ENCODE measurements at places on chromosomes 4 and X.

DNA sequence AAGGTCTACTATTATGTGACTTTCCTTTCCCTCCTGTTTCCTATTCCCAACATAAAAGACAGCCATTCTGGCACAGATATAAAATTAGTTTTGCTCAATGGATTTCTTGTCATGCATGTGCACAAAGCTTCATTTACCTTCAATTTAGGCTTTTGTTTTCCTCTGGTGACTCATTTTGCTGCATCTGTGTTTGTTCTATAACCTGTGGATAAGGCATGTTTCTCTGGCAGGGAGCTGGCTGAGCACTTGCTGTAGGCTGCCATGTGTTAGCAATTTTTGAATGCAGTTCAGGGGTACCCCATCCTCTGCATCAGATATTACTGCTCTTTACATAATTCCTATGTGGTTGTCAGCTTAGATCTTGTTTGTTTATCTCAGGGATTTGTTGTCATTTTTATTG, 202.8 kb upstream of the GRID2 start:
- DNase-seq = no peak

DNA sequence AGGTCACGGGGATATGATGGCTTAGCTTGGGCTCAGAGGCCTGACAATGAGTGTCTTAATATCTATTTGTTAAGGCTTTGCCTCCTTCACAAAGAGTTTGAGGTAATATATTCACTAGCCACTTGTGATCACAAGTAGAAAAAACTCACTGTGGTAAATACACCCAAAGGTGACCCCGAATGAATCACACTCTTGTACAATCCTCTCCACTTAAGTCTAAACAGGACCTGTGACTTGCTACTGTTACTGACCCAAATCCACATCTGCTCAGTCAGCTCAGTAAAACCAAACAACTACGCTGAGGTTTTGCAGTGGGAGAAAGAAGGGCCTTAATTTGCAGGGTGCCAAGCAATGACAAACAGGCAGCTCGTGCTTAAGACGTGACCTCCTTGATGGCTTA, 223.8 kb upstream of the MAGEC2 start:
- DNase-seq = no peak

- DNase-seq = no peak
Observed at GRCh38 chrX:153739754-153740486, 15.3 kb downstream of the ABCD1 start.

GRCh38 chr4:105207386-105207785, 60.7 kb downstream of the TET2 start:
- no peak for DNase-seq

GRCh38 chr4:107432451-107432850, 287.6 kb downstream of the PAPSS1 start:
- DNase-seq = no peak

GRCh38 chrX:113726898-113727297, 857.0 kb upstream of the HTR2C start:
- DNase-seq = no peak

DNA sequence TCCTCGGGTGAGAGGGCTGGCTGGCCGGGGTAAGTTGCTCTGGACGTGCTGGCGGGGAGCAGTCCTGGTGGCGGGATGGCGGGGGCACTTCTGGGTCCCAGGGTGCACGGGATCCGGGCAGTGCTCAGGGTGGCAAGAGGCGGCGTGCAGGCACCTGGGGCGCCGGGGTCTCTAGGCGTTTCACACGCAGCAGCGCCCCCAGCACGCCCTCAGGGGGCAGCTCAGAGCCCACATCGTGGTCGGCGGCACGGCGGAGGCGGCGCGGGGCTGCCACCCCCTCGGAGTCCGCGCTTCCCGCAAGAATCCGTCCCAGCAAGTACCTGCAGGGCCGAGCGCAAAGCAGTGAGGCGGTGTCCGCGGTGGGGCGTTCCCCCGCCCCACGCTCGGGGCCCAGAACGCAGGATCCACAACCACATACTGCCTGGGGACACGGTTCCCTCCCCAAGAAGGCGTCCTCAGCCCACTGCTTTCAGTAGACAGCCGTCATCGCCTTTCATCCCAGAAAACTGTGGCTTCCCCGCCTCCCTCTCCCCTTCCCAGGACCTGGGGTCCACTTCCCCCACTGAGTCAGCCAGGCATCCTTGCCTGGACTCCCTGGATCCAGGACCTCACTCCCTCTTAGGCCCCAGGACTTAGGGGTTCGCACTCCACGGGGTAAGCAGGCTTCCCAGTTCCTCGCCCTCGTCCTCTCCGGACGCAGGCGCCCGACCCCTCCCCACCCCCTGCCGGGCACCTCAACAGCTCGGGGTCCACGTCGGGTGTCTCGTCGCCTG, 4.1 kb downstream of the PCSK1N start:
- no peak for DNase-seq

GRCh38 chr4:7466904-7467303, 32.2 kb upstream of the PSAPL1 start:
- DNase-seq = no peak

DNA sequence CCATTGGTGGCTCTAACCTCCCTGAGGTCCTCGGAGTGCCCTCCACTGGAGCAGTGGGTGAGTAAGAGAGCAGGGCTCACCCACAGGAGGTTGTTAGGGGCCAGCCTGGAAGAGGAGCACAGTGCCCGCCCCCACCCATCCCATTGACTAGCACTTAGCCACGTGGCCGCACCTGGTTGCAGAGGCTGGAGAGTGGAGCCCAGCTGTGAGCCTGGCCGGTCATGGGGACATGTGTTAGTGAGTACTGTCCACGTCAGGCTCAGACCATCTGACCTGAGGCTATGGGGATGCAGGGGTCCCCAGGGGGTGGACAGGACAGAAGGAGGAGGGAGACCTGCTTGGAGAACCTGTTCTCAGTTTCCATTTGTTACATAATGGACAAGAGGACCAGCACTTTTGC, 1.4 kb upstream of the MAN2B2 start:
- DNase-seq = no peak

GRCh38 chrX:68443155-68443868, 10.0 kb upstream of the OPHN1 start:
- no peak for DNase-seq

DNA sequence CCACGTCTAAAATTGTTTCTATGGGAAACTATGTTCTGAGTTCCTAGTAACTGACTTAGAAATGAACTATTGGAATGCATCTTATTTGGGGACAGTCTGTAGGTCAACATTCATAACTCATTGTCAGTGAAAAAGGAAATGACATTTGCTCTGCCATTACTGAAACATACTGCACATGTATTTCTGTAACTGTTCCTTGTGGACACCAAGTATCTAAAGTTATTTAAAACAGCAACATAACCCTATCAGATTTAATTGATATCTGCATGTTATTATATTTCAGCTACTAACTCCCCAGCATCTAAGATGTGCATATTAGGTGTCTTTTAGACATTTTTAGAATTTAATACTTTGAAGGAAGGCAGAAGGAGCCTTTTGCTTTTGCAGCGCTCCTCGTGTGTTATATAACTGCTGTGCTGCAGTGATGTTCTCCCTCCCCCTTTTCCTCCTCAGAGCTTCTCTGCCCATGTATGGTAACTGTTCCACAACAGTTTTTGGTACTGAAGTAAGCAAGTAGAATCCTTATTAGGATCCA, 37.2 kb upstream of the TMEM131L start:
- no peak for DNase-seq

- DNase-seq = no peak
Observed at GRCh38 chr4:115664285-115664684, 550.9 kb upstream of the NDST4 start.

- no peak for DNase-seq
Observed at GRCh38 chr4:110869862-110870572, 247.1 kb upstream of the PITX2 start.

- no peak for DNase-seq
Observed at GRCh38 chr4:48779095-48779997, 733 bp downstream of the FRYL start.

DNA sequence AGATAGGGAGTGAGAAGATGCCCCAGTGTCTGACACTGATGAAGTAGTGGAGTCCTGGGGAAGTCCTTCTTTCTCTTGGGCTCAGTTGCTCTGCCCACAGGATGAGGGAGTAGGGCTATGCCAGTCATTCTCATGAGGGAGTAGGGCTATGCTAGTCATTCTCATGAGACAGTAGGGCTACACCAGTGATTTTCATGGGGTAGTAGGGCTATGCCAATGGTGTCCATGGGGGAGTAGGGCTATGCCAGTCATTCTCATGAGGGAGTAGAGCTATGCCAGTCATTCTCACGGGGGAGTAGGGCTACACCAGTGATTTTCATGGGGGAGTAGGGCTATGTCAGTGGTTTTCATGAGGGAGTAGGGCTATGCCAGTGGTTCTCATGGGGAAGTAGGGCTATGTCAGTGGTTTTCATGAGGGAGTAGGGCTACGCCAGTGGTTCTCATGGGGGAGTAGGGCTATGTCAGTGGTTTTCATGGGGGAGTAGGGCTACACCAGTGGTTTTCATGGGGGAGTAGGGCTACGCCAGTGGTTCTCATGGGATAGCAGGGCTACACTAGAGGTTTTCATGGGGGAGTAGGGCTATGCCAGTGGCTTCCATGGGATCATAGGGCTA, 43.3 kb upstream of the SOD3 start:
- DNase-seq = no peak

- DNase-seq = no peak
Observed at GRCh38 chrX:141975839-141976238, 72.1 kb downstream of the MAGEC1 start.

DNA sequence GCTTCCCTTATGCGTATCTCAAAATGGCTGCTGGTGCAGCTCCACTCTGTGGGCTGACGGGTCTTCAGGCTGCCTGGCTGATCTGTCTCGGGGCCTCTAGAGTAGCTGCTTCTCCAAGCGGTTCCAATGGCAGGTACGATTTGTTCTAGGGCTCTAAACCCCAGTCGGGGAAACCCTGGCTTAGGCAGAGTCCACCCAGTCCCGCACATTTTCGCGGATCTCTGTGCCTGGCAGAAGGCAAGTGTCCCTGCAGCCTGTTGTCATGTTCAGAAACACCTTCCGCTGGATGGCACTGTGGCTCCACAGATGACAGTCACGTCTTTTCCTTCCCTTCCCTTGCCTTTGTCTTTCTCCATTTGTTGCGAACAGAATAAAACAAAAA, 54.4 kb downstream of the NBDY start:
- no peak for DNase-seq

- DNase-seq = no peak
Observed at GRCh38 chrX:6371353-6371752, 142.7 kb upstream of the NLGN4X start.

- DNase-seq = no peak
Observed at GRCh38 chr4:84799318-84799717, 167.2 kb downstream of the WDFY3 start.

DNA sequence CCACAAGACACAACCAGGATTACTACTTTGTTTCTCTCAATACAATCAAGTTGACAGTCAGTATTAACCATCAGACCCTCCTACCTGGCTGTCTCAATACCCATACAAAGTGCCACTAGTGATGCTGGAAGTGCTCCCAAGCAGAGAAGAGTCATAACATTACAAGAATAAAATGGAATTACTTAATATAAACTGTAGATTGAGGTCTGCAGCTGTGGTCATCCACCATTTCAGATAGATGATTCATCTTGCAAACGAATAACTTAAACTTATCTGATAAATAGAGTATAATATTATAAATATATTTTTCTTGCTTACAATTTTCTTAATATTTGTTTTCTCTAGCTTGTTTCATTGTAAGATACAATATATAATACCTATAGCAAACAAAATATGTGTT, 1034.2 kb upstream of the PCDH10 start:
- DNase-seq = no peak

DNA sequence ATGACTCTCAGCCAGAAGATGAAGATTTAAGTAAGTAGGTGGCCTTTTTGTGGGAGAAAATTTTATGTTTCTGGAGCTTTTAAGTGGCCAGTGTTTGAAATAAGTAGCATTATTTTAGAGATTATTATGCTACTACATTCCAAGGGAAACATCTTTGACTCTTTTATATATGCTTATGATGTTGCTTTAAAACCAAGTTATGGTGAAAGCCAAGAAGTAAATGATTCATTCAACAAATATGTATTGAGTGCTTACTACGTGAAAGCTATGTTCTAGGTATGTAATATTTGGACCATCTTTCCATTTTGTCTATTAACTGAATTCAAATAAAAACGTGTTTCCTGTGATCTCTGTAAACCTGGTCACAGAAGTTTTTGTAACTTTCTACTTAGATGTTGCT, 58.3 kb downstream of the ZFX start:
- DNase-seq = no peak

- DNase-seq = no peak
Observed at GRCh38 chr4:144687466-144687865, 41.5 kb downstream of the HHIP start.

- DNase-seq = no peak
Observed at GRCh38 chrX:149858592-149858991, 22.4 kb upstream of the MAGEA8 start.

- DNase-seq = peak; percentile 37
Observed at GRCh38 chr4:8281519-8282133, 12.1 kb downstream of the HTRA3 start.

- DNase-seq = no peak
Observed at GRCh38 chr4:96354036-96354712, 514.3 kb downstream of the PDHA2 start.

DNA sequence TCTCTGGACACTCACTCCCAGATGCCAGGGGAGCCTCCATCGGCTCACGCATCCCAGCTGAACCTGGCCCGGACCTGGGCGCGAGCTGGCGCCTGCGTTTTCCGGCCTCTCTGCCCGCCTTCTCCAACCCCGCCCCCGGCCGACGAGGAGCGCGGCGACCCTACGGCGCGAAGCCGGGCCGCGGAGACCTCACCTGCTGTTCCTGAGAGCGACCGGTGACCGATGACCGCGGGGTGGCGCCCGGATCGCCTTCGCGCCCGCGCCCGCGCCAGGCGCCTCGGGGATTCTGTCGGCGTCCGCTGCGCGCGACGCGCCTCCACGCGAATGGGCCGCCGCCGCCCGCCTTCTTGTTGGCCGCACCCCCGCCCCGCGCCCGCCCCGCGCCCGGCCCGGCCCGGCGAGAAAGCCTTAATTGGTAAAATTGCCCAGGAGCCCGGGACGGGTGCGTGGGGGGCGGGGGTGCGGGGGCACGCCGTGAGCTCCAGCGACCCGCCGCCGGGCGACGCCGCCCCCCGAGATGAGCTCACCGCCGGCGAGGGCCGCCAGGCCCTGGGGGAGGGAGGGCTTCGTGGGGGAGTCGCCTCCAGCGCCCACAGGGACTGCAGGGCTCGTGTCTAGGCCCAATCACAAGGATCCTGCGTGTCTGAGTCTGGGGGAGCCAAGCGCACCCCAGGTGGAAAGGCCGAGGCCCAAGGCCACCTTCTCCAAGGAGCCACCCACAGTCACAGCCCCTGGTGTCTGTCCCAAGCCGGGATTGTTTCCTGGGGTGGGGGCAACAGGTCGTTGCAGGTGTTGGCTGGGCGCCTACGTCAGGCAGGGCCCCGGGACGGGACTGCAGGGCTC, at the start of gene FLNA:
Gene FLNA, minus strand, starts transcription at position 322 of the 843 bp plus-strand sequence. CDS start 3,389 bp downstream, outside the sequence.
- no peak for DNase-seq

Data from AG09309 (cell line).